ENCODE measurements at places on chromosomes 5 and 9.

- DNase-seq = no peak
Observed at GRCh38 chr5:61186634-61187033, 24.4 kb upstream of the SMIM15 start.

DNA sequence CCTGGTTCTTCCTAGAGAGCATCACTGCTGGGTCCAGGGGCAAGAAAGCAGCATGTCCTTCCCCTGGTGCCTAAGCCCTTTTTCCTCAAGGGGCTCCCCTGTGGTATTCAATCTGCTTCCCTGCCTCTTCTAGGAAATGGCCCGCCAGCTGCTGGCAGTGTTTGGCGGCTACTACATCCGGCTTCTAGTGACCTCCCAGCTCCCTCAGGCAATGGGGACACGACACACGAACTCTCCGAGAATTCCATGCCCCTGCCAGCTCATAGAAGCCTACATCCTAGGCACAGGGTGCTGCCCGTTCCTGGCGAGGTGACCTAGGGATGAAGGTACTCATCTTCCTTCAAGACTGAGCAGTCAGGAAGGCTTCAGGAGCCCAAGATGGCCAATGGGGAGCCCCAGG, 14.6 kb downstream of the TEX53 start:
- DNase-seq = no peak

GRCh38 chr5:25027061-25027460, 382.3 kb upstream of the CDH10 start:
- no peak for DNase-seq

GRCh38 chr9:120692901-120693699, 21.2 kb downstream of the MEGF9 start:
- peak; percentile 45 for DNase-seq

GRCh38 chr9:105328872-105329718, 84.6 kb downstream of the SLC44A1 start:
- no peak for DNase-seq

DNA sequence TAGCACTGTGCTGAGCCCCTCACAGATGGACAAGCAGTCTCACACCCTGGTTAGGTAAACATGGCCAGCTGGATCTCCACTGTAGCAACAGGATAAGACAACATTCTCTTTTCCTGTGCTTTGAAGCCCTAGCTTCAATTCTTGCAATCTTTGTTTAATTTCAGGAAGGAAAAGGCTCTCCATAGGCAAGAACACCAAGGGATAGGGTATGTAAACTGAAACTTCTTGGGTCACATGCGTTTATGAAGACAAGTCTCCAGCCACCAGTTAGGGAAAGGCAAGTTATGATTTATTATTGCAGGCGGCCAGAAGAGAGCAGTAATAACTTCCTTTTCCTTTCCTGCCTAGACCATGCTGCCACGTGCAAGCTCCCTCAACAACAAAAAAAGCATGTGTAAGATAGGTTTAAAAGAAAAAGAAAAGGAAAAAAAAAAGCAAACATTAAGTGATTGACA, 50.1 kb upstream of the POU5F2 start:
- DNase-seq = no peak

- no peak for DNase-seq
Observed at GRCh38 chr9:81468084-81468595, 221.2 kb downstream of the TLE1 start.

DNA sequence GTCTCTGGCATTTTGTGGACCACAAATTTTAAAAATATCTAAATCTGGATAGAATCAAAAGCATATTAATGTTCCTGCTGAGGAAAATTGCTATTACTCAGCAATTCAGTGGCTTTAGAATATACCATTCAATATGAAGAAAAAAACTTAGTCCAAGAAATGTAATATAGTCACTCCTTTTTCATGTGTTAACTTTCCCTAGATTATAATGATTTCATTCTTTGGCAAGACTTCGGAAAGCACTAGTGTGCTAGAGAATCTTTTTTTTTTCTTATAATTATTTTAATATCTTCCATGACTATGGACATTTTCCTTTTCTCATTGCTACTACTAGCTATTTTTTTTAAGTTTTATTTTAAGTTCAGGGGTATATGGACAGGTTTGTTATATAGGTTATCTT, 102.4 kb upstream of the FAM174A start:
- DNase-seq = no peak

GRCh38 chr5:54673523-54674225, 156.1 kb downstream of the SNX18 start:
- peak; percentile 53 for DNase-seq

- no peak for DNase-seq
Observed at GRCh38 chr9:91818225-91818585, 131.8 kb downstream of the ROR2 start.

- no peak for DNase-seq
Observed at GRCh38 chr5:131996210-131997025, 15.0 kb downstream of the ACSL6 start.

GRCh38 chr5:98403131-98403530, 370.3 kb upstream of the RGMB start:
- DNase-seq = no peak

DNA sequence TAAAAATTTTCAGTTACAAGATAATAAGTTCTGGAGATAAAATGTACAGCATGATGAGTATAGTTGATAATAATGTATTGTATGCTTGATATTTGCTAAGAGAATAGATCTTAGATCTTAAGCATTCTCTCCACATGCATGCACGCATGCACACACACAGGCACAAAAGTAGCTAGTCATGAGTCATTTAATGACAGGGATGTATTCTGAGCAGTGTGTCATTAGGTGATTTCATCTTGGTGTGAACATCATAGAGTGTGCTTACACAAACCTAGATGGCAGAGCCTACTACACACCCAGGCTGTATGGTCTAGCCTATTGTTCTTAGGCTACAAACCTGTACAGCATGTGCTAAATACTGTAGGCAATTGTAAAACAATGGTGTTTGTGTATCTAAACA, 124.2 kb downstream of the PTTG1 start:
- DNase-seq = peak; percentile 29

DNA sequence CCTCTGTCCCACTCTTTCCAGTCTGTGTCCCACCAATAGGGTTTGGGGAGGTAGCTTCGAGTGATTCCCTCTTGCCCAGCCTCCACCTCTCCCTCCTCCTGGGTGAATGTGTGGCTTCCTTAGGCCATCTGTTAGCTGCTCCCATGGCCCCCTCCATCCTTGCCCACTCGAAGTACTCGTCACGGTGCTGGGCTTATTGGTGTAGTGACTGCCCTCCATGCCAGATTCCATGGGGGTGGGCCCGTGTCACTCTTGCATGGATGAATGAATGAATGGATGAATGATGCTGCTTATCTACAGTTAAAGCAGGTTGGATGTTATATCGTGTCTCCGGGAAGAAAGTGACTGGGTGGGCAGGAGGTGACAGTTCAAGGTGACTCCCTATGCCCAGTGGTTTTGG, 19.1 kb downstream of the HMCN2 start:
- no peak for DNase-seq

GRCh38 chr9:17669206-17669605, 90.3 kb downstream of the SH3GL2 start:
- no peak for DNase-seq

DNA sequence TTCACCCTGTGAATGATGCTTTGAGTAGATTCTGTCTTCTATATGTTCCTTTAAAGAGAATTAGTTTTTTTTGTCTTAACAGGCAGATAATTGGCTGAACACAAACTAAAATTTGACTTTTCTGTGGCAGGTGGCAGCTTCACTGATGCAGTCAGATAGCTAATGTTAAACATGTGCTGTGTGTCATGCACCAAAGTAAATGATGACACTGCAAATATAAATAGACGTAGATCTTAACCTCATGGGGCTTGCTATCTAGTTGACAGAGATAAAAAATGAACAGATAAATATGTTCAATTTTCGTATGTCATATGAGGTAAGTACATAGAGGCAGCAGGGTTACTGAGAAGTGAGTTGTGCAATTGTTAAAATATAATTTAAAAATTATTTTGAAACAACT, 82.7 kb downstream of the PARP8 start:
- DNase-seq = no peak

GRCh38 chr5:161134956-161135355, 282.9 kb upstream of the ATP10B start:
- no peak for DNase-seq

GRCh38 chr9:96420468-96421219, 2.5 kb upstream of the ZNF367 start:
- DNase-seq = peak; percentile 97

GRCh38 chr9:129682381-129682780, 16.9 kb downstream of the PRRX2 start:
- DNase-seq = no peak
